ENCODE measurements at places on chromosomes 5 and 9. TPM values are rescaled to one million over a fixed set of nuclear protein-coding genes. Genes with fewer than 3 reads are reported as not detected.

NRARP gene
- 4.6 TPM for total RNA-seq

UNC5A gene
- total RNA-seq: 0.33 TPM

GABRA1 gene
- not detected for total RNA-seq

CAVIN4 gene
- total RNA-seq: 0.38 TPM

PHYHD1 gene
- total RNA-seq: not detected

TSSK1B gene
- total RNA-seq: not detected

IL3 gene
- not detected for total RNA-seq

IFNB1 gene
- not detected for total RNA-seq

KIF12 gene
- 2.3 TPM for total RNA-seq

BSPRY gene
- total RNA-seq: not detected

PLEKHG4B gene
- total RNA-seq: 1.0 TPM

PCDHA9 gene
- not detected for total RNA-seq

LHX6 gene
- total RNA-seq: 1.3 TPM

LCN2 gene
- total RNA-seq: 3.9 TPM

CCDC187 gene
- total RNA-seq: 0.04 TPM

HK3 gene
- total RNA-seq: not detected

TIMD4 gene
- total RNA-seq: 1.2 TPM

NR6A1 gene
- total RNA-seq: 2.1 TPM

ENTPD8 gene
- 0.19 TPM for total RNA-seq

PRDM9 gene
- total RNA-seq: not detected

TAL2 gene
- total RNA-seq: not detected

FCN2 gene
- not detected for total RNA-seq

SLC2A8 gene
- total RNA-seq: 12.6 TPM

FST gene
- total RNA-seq: 4.5 TPM

CTSV gene
- 11.7 TPM for total RNA-seq

PLCXD3 gene
- total RNA-seq: 0.13 TPM

MSMP gene
- total RNA-seq: not detected

PCDHB12 gene
- not detected for total RNA-seq

GFRA3 gene
- 0.11 TPM for total RNA-seq

MYMK gene
- not detected for total RNA-seq

ACOT12 gene
- total RNA-seq: not detected

PLPPR1 gene
- total RNA-seq: not detected

TEX48 gene
- total RNA-seq: not detected

ZDHHC11B gene
- 1.1 TPM for total RNA-seq

ARAP3 gene
- total RNA-seq: 4.7 TPM

FOXD1 gene
- total RNA-seq: 25.4 TPM

EIF4E1B gene
- not detected for total RNA-seq

PPP3R2 gene
- total RNA-seq: not detected

EGFL7 gene
- total RNA-seq: 51.0 TPM

FAXDC2 gene
- total RNA-seq: 0.05 TPM

PCDHAC1 gene
- 2.1 TPM for total RNA-seq

WNT8A gene
- not detected for total RNA-seq

MAMDC4 gene
- 5.7 TPM for total RNA-seq

DNM1 gene
- 59.8 TPM for total RNA-seq

PTGES gene
- 131 TPM for total RNA-seq

LIFR gene
- total RNA-seq: 6.1 TPM

MTAP gene
- total RNA-seq: 2.7 TPM

WDR41 gene
- total RNA-seq: 41.7 TPM

ARL14EPL gene
- total RNA-seq: not detected

PCDHB15 gene
- total RNA-seq: not detected

FBP1 gene
- 0.13 TPM for total RNA-seq

CAMK4 gene
- not detected for total RNA-seq

TMED7 gene
- 65.3 TPM for total RNA-seq

PCDHA2 gene
- total RNA-seq: not detected
